ENCODE measurements at places on chromosomes 11 and 22. TPM values are rescaled to one million over a fixed set of nuclear protein-coding genes. Genes with fewer than 3 reads are reported as not detected.
A peak's percentile ranks its signal among the peaks of the same experiment; 100 is the strongest.

- H3K36me3 ChIP-seq, result peaks cover 21% of the 10 kb centered on the region
- no peak for DNase-seq
- no peaks in the 10 kb centered on the region for H3K27me3 ChIP-seq
- no peak overlapping the region for H3K4me3 ChIP-seq
- H3K4me1 ChIP-seq, result no peaks in the 10 kb centered on the region
Observed at GRCh38 chr11:97937501-97937900, 1083.2 kb upstream of the CNTN5 start.

DNA sequence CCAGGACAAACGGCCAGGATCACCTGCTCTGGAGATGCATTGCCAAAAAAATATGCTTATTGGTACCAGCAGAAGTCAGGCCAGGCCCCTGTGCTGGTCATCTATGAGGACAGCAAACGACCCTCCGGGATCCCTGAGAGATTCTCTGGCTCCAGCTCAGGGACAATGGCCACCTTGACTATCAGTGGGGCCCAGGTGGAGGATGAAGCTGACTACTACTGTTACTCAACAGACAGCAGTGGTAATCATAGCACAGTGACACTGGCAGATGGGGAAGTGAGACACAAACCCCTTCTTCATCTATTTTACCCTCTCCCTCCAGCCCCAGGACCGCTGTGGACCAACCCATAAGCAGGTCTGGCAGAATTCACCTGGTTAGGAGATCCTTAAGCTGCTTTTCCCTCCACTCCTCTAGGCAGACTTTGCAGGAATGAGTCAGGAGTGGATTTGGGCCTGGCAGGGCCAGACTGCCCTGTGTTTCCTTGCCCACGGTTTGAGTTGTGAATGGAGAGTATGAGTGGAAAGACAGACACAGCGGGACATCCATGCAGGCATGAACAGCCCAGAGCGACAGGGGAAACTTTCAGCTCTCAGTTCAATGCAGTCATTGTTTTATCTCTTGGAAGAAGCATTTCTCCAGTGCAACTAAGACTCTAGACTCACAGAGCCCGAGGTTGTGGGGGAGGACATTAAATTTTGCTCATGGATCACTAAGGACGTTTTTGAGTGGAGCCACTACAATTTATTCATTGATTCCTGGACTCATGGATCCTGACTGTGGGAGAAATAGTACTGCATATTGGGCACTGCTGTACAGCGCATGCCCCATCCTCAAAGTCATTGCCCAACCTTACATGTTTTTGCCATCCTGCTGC is 75.3 kb upstream of the IGLL5 start:
- H3K4me1 ChIP-seq, result no peaks in the 10 kb centered on the region
- no peak overlapping the region for H3K27ac ChIP-seq
- peaks cover 6% of the 10 kb centered on the region for H3K27me3 ChIP-seq
- H3K4me3 ChIP-seq, result no peak overlapping the region
- no peak for DNase-seq

DNA sequence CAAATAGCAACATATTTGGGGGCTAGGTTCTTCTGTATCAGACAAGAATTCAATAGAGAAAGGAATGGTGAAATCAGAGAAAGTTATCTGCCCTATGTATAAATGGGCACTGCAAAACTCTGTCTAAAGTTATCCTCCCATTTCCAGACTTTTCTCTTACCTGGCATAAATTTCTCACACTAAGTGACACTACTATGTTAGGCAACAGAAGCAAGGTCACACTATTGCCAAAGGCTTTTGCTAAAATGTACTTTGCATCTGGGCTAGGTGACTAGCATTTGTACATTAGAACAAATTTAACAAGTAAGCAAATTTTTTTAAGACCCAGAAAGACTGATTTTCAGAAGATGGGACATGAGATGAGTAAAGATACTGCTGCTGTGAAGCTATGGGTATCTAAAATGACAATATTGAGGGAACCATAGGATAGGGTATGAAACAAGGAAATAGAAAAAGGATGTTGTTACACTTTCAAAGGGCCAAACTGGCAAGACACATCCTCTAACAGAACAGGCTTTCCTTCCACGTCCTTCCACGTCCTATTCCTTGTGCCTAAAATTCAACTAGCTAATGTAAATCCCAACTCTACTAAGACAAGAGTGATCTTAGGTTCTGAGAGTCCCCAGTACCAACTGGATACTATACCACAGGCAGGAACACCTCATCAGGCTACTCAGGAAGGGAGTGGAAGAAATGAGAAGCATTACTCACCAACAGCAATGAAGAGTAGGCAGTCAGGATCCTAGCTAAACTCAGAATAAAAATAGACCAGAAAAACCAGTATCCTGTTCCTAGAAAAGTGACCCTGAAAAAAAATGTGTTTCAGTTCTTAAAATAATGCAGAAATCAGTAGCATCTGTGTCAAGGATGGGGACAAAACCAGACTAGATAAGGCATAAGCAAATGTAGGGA is 22.6 kb downstream of the GDPD4 start:
- no peaks in the 10 kb centered on the region for H3K36me3 ChIP-seq
- H3K4me1 ChIP-seq, result no peaks in the 10 kb centered on the region
- DNase-seq, result no peak
- H3K27ac ChIP-seq, result no peak overlapping the region

- H3K4me3 ChIP-seq, result no peak overlapping the region
- H3K27me3 ChIP-seq, result no peaks in the 10 kb centered on the region
- H3K4me1 ChIP-seq, result no peaks in the 10 kb centered on the region
Observed at GRCh38 chr11:74815966-74816365, 67.3 kb downstream of the RNF169 start.

- no peak for DNase-seq
- no peak overlapping the region for H3K4me3 ChIP-seq
- H3K36me3 ChIP-seq, result no peaks in the 10 kb centered on the region
- no peaks in the 10 kb centered on the region for H3K4me1 ChIP-seq
- no peak overlapping the region for H3K27ac ChIP-seq
Observed at GRCh38 chr11:120270386-120270785, 30.4 kb downstream of the POU2F3 start.

- no peaks in the 10 kb centered on the region for H3K27me3 ChIP-seq
- H3K4me3 ChIP-seq, result no peak overlapping the region
- no peak overlapping the region for H3K27ac ChIP-seq
- DNase-seq, result no peak
- no peaks in the 10 kb centered on the region for H3K36me3 ChIP-seq
Observed at GRCh38 chr11:94595076-94595475, 27.9 kb downstream of the PIWIL4 start.

- DNase-seq, result no peak
- no peak overlapping the region for H3K4me3 ChIP-seq
- H3K27me3 ChIP-seq, result peaks cover 2% of the 10 kb centered on the region
- no peaks in the 10 kb centered on the region for H3K4me1 ChIP-seq
Observed at GRCh38 chr11:126660761-126661425, 305.4 kb downstream of the ST3GAL4 start.

GRCh38 chr11:128733440-128734102 is 39.7 kb downstream of the FLI1 start:
- DNase-seq, result peak; percentile 87
- peak overlapping the region; percentile 42 for H3K4me3 ChIP-seq
- H3K4me1 ChIP-seq, result peaks cover 22% of the 10 kb centered on the region
- no peaks in the 10 kb centered on the region for H3K27me3 ChIP-seq
- H3K27ac ChIP-seq, result peak overlapping the region; percentile 68

DNA sequence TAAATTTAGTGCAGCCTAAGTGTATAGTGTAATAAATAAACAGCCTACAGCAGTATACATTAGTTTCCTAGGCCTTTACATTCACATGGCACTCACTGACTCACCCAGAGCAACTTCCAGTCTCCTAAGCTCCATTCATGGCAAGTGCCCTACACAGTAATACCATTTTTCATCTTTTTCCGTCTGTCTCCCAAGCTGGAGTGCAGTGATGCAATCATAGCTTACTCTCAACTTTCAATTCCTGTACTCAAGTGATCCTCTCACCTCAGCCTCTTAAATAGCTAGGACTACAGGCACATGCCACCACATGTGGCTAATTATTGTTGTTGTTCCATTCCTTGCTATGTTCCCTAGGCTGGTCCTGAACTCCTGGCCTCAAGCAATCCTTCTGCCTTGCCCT is 54.4 kb downstream of the FCHSD2 start:
- H3K4me3 ChIP-seq, result no peak overlapping the region
- H3K4me1 ChIP-seq, result no peaks in the 10 kb centered on the region
- H3K36me3 ChIP-seq, result no peaks in the 10 kb centered on the region
- H3K27me3 ChIP-seq, result no peaks in the 10 kb centered on the region

- no peak overlapping the region for H3K27ac ChIP-seq
- H3K36me3 ChIP-seq, result peaks cover 14% of the 10 kb centered on the region
Observed at GRCh38 chr11:74196781-74197486, 25.8 kb downstream of the PPME1 start.

DNA sequence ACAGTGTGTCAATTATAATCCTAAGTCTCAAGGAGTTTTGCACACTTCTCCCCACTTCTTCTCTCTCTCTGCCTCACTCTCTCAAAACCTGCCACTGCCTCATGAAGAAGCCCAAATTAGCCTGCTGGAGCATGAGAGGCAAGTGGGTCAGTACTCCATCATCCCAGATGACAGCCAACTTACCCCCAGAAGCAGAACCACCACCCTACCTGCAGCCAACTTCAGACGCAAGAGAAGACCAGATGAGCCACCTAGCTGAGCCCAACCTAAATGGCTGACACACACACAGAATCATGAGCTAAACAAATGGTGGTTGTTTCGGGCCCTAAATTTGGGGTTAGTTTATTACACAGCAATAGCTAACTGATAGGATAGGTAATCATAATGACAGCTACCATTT is 61.2 kb downstream of the CD82 start:
- H3K4me1 ChIP-seq, result no peaks in the 10 kb centered on the region
- no peak overlapping the region for H3K4me3 ChIP-seq
- no peaks in the 10 kb centered on the region for H3K36me3 ChIP-seq
- DNase-seq, result no peak

DNA sequence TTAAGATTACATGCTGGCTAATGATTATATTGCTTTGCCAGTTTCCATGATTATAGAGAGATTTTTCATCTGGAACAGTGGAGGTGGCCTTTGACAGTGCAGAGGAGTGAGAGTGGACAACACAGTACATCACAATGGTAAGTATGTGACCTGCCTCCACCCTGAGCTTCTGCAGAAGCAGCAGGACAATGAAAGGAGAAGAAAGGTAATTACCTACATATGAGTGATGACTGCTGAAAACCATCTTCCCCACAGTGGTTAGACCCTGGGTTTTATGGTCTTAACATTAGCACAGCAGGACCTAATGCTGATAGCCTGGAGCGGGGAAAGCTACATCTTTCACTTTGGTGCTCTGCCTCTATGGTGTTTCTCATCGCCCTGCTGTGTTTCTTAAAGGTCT is 454.7 kb upstream of the DDI1 start:
- H3K36me3 ChIP-seq, result no peaks in the 10 kb centered on the region
- H3K27ac ChIP-seq, result no peak overlapping the region
- no peak overlapping the region for H3K4me3 ChIP-seq
- DNase-seq, result no peak
- H3K27me3 ChIP-seq, result no peaks in the 10 kb centered on the region

- peaks cover 2% of the 10 kb centered on the region for H3K36me3 ChIP-seq
- DNase-seq, result no peak
- no peaks in the 10 kb centered on the region for H3K27me3 ChIP-seq
- no peak overlapping the region for H3K27ac ChIP-seq
- H3K4me1 ChIP-seq, result no peaks in the 10 kb centered on the region
- H3K4me3 ChIP-seq, result no peak overlapping the region
Observed at GRCh38 chr11:11382858-11383532, 29.9 kb upstream of the CSNK2A3 start.

DNA sequence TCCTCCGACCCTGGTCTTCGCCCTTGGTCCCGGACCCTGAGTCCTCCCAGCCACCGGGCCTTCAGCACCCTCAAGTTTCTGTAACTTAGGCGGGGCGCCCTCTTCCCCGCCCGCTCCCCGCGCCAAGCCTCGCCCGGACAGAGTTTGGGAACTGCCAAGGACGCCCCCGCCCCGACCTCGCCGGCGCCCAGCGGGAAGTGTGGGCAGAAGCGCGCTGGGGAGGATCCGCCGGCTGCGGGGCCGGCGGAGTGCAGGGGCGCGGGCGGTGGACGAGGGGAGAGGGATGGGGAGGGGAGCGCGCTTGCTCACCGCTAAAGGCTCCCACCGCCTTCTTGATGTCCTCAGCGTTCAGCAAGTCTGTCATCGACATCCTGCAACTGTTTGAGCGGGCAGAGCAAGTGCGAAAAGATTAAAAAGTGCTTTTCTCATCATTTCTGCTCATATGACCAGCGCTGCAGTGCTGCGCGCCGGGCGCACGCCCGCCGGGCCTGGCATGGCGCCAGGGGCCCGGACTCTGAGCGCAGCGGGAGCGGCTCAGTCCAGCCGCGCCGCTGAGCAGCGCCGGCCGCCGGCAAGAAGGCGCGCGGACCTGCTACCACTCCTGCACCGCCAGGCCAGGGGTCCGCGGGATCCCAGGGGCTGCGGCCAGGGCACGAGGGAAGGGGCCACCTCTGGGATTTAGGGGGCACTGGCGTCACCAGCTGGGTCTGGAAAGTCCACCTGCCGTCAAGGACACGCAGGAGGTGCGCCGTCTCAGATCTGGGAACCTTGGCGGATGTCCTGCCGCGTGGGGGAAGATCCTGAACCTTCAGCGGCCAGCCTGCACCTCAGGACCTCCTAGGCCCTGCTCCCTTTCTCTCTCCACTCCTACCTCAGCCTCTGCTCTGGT is at the start of gene PVALB:
PVALB (minus strand) TSS at position 400 of the 889 bp plus-strand sequence; CDS start at position 370, 30 bp downstream.
- peaks cover 2% of the 10 kb centered on the region for H3K4me1 ChIP-seq
- peak within 1 kb of the TSS; percentile 55 for H3K4me3 ChIP-seq
- no peaks in the 10 kb centered on the region for H3K36me3 ChIP-seq
- no peak within 1 kb of the TSS for H3K27ac ChIP-seq

GRCh38 chr22:18965526-18966421 is 29.7 kb upstream of the PRODH start:
- no peak overlapping the region for H3K4me3 ChIP-seq
- no peaks in the 10 kb centered on the region for H3K27me3 ChIP-seq
- H3K27ac ChIP-seq, result no peak overlapping the region
- no peak for DNase-seq

DNA sequence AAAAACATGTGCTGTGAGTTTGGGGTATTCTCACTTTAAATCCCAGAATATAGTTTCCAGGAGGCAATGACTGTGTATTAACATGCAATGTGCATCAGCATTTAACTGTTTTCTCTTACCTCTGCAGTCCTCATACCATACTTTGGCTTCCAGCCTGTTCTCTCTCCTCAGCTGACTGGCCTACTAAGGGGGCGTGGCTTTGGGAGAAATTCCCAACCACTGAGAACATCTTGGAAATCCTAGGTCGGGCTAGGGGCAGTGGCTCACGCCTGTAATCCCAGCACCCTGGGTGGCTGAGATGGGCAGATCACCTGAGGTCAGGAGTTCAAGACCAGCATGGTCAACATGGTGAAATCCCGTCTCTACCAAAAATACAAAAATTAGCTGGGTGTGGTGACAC is 13.5 kb upstream of the ZC3H12C start:
- H3K27ac ChIP-seq, result no peak overlapping the region
- H3K36me3 ChIP-seq, result peaks cover 4% of the 10 kb centered on the region
- H3K4me1 ChIP-seq, result peaks cover 10% of the 10 kb centered on the region
- no peak overlapping the region for H3K4me3 ChIP-seq
- no peaks in the 10 kb centered on the region for H3K27me3 ChIP-seq

- DNase-seq, result no peak
- no peak overlapping the region for H3K4me3 ChIP-seq
- no peak overlapping the region for H3K27ac ChIP-seq
- H3K27me3 ChIP-seq, result no peaks in the 10 kb centered on the region
- H3K36me3 ChIP-seq, result peaks cover 78% of the 10 kb centered on the region
- H3K4me1 ChIP-seq, result peaks cover 5% of the 10 kb centered on the region
Observed at GRCh38 chr11:2947744-2948143, 18.5 kb upstream of the PHLDA2 start.

TRMT2A gene
- total RNA-seq, result 65.0 TPM

METTL15 gene
- 9.9 TPM for total RNA-seq

OTOG gene
- total RNA-seq, result 0.86 TPM

ACCS gene
- total RNA-seq, result 7.5 TPM

SYT8 gene
- total RNA-seq, result not detected

TMEM151A gene
- 1.2 TPM for total RNA-seq

CNGA4 gene
- total RNA-seq, result 0.20 TPM

CLCF1 gene
- total RNA-seq, result 2.1 TPM

SEZ6L gene
- total RNA-seq, result 0.13 TPM

PARVG gene
- total RNA-seq, result 1.3 TPM

RIMBP3B gene
- total RNA-seq, result 0.77 TPM

ROBO4 gene
- total RNA-seq, result not detected

All from H9 (cell line).